HAP-1 (cell line): ENCODE measurements at places on chromosomes 4 and X.
A peak's percentile ranks its signal among the peaks of the same experiment; 100 is the strongest.

- DNase-seq = no peak
Measured at GRCh38 chr4:20028645-20029044, 223.1 kb upstream of the SLIT2 start.

DNA sequence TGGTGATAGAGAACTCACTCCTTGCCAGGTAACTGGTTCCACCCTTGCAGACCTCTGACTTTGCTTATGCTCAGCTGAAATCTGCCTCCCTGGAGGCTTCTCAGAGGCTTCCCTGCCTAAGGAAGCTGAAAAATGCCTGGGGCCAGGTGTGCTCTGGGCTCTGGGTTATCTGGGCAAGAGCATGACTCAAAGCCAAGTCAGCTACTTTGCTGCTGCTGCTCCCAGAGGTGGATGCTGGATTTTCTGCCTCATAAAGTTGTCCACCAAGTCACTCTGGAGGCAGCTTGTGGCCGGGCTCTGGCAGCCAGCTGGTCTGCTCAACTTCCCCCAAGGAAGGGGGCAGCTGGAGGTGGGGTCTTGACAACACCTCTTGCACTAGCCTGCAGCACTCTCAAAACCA lies 132.7 kb downstream of the PJA1 start:
- no peak for DNase-seq

DNA sequence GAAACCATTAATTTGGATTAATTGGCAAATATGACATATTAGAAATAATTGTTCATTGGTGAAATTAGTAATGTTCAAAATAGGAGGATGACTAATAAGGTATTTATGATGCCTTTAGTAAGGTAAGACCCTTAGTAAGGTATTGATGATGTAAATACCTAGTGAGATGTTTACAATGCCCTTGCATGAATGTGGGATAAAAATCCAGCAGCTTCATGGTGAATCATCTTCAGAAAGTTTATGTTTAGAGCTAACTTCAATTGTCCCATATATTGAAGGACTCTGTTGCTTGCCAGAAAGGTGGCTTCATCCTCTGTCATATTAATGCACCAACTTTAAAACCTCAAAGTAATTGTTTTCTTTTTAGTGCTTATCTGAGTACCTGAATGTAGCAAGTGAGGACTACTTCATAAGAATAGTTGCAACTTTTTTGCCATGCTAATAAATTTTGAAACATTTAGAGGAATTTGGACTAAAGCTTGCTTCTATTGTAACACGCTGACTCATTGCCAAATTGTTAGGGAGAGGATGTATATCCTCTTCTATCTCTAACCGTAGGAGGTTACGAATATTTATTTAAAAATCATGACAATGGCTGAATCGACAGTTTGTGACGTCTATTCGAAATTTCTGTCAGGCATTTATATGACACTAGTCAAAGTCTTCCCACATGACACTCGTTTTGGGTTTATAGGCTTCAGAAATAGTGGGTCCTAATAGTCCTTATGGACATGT lies 174.1 kb upstream of the HS3ST1 start:
- DNase-seq = no peak

GRCh38 chr4:140253556-140254027 lies 99.6 kb upstream of the MAML3 start:
- no peak for DNase-seq

DNA sequence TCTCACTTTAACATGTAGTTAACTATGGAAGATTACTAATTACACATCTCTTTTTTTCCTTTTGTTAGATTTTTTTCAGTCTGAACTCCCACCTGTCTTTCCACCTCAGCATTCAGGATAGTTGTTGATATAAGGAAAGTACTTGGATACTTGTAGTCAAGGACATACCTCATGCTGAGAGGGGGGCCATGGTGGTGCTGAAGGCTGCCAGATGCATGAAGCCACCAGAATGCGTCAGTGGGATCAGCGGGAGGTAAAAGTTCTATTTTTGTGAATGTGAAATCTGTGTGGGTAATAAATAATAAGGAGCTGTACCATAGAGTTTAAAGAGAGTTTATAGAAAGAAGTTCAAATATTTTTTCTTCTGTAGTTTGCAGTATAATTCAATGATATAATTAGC lies 13.1 kb upstream of the NDST4 start:
- no peak for DNase-seq

DNA sequence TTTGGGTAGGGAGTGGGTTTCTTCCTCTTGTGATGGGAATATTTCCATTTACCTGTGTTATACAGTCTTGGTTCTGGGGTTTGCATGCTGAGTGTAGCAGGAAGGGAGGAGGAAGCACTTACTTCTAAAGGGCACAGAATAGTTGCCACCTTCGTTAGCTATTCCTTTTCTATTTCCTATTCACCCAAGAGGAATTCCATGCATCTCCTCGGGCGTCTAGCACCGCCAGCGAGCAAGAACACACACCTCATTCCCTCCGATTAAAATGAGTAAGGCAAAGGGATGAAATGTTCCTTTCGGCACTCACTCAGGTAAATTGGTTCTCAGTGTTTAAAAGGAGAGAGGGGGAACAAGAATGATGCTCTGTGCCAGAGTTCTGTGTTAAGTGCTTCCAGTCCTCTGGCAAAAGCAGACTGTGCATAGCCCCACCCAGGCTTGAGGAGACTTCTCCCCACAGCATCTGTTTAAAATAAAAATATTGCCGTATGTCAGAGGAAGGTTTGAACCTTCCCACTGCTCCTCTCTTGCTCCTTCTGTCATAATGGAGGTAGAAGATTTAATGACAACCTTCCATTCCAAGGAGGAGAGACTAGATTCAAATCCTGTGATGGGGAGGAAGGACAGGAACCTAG lies 351.4 kb downstream of the PTTG2 start:
- DNase-seq = no peak

DNA sequence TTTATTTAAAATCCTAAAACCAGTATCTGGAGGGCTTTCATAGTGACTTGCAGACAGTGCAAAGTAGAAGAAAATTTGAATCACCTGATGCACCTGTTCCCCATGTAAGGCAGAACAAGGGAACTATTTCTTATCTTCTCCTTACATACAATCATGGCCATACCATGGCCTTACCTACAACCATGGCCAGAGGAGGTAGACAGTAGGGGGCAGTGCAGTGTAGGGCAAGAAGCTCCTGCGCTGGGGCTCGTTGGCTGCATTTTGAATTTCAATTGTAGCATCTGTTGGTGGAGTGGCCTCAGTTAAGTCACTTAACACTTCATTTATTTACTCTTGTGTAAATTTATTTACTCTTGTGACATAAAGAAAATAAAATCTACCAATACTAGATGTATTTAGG lies 33.0 kb downstream of the GALNTL6 start:
- DNase-seq = peak; percentile 87

DNA sequence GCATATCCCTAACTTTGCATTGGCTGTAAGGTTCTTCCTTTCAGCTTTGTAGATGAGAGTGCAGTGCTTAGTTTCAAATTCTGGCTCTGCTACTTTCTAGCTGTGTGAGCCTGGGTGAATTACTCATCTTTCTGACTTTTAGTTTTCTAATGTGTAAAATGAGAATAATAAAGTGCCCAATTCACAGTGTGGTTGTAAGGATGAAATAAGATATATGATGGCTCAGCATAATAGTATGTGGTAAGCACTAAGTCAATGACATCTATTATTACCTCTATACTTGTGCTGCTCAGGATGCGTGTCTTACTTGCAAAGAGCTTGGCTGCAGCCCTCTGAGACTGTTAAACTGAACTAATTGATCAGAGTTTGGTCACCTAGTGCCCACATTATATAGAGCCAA lies 30.6 kb upstream of the ETNPPL start:
- DNase-seq = no peak

DNA sequence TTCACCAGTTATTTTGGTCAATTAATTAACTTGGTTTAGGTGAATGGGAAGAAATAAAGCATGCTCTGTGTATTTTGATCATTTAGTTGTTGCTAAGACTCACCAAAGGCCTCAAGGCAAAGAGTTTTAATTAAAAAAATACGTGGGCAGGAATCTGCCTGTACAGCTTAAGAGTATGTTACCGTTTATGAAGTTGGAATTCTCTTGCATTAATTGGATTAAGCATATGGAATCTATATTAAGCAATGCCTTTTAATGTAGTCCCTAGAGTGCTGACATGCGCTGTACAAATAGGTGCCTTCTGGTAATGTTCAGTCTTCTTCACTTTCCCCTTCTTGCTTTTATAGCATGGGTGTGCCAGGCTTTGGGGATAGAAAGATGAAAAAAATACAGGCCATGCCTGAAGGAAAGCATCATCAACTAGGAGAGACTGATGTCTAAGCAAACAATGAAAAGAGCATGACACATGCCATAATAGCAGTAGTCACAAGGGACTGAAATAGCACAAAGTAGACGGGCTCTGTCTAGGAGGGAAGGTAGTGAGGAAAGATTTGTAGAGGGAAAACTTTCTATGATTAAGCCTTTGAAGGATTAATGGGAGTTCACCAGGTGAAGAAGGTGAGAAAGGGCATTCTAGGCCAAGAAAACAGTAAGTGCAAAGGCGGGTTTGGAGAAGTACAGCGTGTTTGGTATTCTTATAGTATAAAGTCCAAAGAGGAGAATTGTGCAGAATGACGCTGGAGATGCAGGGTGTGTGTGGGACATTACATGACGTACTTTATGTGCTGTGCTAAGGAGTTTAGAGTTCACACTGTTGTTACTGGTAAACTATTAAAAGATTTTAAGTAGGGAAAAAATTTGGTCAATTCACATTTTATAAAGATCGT lies 226.1 kb upstream of the ANXA3 start:
- no peak for DNase-seq

GRCh38 chr4:17492058-17492741 lies 19.7 kb downstream of the QDPR start:
- no peak for DNase-seq

DNA sequence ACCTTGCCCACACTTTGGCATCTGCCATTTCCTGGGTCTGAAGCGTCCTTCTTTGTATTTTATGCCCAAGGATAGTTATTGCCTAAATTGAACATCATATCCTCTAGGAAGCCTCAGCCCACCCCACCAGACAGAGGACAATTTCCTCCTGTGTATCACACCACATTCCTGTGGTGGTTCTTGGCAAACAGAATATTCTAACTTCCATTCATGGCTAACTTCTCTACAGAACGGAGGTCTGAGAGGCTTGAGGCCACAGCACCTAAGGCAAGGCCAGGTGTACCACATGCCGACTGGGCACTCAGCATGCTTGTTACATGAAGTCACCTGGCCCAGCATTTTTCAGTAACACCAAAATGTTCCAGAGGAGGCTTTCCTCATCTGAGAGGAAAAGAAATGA lies 42.4 kb downstream of the CD99L2 start:
- no peak for DNase-seq

DNA sequence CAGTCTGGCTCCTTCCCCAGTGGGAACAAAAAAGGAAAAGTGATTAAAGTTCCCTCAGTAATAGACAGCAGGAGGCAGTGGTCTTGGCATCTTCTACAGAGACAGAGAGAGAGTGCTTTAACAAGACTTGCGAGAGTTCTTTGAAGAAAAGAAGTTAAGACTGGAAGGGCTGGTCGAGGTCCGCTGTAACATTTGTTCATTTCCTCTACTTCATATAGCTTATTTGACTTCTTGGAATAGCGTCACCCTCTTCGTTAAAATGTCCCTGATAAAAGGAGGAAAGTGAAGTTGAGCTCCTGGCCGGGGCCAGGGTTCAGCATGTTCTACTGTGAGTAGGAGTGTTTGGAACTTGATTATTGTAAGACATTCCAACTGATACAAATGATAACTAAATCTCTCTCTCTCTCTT lies 179.8 kb downstream of the SLIT2 start:
- peak; percentile 30 for DNase-seq

GRCh38 chr4:8250227-8250626 lies 19.3 kb upstream of the HTRA3 start:
- DNase-seq = no peak

GRCh38 chrX:135707880-135708279 lies 5.6 kb upstream of the CT45A1 start:
- DNase-seq = peak; percentile 89

DNA sequence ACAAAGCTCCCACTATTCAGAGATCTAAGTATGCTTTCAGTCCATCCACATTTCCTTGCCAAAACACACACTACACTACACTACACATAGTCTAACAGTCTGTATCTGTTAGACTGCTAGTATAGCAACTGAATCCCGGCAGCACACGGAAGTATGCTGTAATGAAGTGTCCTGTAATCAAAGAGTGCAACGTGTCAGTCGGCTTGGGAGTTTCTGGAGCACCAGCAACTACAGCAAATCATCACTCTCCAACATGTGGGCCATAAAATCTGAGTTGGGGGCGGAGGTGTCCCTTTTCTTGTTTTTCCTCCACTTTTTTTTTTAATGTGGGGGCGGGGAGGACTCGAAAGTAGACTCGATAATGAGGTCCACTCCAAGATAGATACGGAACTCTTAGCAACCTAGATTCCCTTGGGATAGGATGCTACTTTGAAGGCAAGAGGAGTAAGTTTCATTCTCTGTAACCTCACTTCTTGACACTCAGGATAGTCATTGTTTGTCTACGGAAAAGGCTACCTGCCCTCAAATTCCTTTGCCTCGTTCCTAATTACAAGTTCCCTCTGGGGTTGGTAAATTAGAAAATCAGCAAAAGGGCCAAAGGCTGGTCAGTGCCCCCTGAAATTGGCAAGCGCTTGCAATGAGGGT lies 722 bp downstream of the SLC10A7 start:
- DNase-seq = peak; percentile 53

DNA sequence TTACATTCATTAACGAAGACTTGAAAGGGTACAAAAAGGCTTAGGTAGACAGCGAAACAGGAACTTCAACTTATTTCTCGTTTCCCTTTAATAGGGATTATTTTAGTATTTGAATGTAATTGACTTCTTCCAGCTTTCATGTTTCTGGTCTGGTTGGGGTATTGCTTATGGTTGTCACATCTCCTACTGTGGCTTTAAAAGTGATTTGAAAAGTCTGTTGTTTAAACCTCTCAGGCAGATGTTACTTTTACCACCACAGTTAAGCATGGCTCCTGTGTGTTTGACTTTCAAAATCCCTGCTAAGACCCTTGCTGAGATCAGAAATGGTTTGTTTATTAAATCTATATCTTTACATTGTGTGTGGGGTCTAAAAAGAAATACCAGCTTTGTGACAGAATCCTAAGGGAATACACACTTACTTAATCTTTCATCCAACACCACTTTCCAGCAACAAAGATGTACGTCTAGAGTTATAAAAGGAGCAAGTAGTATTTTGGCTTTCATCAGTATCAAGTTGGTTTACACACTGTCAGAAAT lies 661.2 kb downstream of the FAT4 start:
- DNase-seq = no peak

DNA sequence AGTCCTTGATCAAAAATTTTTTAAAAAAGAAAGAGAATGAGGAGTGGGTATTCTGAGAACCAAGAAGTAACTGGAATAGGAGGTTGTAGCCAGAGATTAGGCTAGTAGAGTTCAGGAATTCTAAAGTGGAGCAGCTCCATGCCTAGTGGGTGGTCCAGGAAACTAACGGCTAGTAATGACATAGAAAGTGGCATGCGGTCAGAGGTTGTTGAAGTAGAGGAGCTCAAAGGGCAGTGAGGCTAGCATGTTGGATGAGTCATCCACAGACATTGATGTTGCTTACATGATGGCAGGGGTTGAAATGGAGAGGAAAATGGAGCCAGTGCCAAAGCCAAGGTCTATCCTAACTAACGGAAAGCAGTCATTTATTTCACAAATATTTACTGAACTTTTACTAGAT lies 42.1 kb downstream of the TEX13B start:
- no peak for DNase-seq

- peak; percentile 81 for DNase-seq
Measured at GRCh38 chrX:155819966-155820491, 61.1 kb upstream of the VAMP7 start.
